ENCODE measurements at places on chromosomes 6 and 20.

GRCh38 chr20:60172346-60172984 is 214.2 kb downstream of the CDH26 start:
- DNase-seq: no peak

DNA sequence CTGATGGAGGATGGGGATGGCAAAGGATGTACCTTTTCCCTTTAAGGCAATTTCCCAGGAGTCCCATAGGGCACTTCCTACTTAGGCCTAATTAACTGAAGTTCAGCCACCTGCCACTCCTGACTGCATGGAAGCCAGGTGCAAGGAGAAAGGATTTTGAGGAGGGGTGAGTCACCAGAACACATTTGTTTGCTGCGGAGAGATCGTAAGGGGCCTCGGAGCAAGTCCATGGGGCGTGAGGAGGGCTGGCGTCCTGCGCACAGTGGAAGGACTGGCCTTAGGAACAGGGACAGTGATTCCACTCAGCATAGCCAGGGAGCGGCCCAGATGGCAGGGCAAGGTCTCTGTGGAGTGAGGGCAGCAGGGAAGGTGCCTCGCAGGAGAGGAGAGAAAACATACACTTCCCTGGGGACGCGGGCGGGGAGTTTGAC is 11.8 kb upstream of the MAP1LC3A start:
- no peak for DNase-seq

- DNase-seq: no peak
Observed at GRCh38 chr20:51610111-51610510, 67.6 kb upstream of the NFATC2 start.

DNA sequence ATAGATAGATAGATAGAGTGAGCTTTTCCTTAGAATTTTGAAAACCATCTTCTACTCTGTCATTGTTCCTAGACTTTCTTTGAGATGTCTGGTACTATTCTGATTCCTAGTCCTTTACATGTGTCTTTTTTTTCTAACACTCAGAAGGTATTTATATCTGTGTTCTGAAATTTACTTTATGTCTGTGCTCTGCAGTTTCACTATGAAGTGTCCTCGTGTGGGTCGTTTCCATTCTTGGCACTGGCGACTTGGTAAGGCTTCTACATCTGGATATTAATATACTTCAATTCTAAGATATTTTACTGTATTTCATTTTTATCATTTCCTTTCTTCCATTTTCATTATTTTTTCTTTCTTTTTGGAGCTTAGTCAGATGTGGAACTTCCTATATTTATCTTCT is 87.0 kb downstream of the FHL5 start:
- no peak for DNase-seq
